Fibroblast of pulmonary artery (primary cell): ENCODE measurements at places on chromosomes 7 and 10.

DNA sequence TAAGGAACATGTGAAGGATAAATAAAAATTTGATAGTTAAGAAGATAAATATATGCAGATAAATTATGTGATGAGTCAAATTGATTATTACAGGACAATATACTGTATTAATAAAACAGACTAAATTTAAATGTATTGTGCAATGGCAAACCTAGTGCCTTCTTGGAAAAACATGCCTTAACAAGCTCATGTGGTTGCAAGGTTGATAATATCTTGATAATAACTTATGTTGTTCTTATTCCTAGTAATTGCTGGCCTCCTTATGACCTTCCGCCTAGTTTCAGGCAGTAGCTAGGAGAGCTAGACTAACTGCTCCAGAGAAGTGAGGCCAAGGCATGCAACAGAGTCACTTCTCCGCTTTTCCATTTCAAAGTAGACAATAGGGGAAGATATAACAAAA, 7.6 kb upstream of the RAB11FIP2 start:
- DNase-seq, result no peak

GRCh38 chr7:130758429-130759056, 24.5 kb upstream of the KLF14 start:
- DNase-seq, result peak; percentile 82

GRCh38 chr7:125256446-125256845, 326.8 kb upstream of the POT1 start:
- DNase-seq, result no peak

GRCh38 chr10:24382596-24382978, 173.6 kb downstream of the KIAA1217 start:
- DNase-seq, result no peak
